ENCODE measurements at places on chromosomes 5 and 9. TPM values are rescaled to one million over a fixed set of nuclear protein-coding genes. Genes with fewer than 3 reads are reported as not detected.

Gene MAPKAP1
- total RNA-seq, result 77.9 TPM

Gene SOX30
- total RNA-seq, result not detected

Gene NOXA1
- total RNA-seq, result 14.3 TPM

Gene DPP7
- total RNA-seq, result 86.7 TPM

Gene ENTREP1
- 3.0 TPM for total RNA-seq

Gene PCDHA7
- 2.5 TPM for total RNA-seq

Gene IRX1
- total RNA-seq, result 24.1 TPM

Gene MAMDC4
- 29.1 TPM for total RNA-seq

Gene BRINP1
- total RNA-seq, result 8.6 TPM

Gene FOXD4L3
- not detected for total RNA-seq

Gene C5orf46
- not detected for total RNA-seq

Gene CWC27
- total RNA-seq, result 32.0 TPM

Gene MAPK9
- total RNA-seq, result 35.2 TPM

Gene PPP2R2B
- total RNA-seq, result 18.4 TPM

Gene GABRB2
- total RNA-seq, result 2.5 TPM

Gene PCDHB3
- 5.4 TPM for total RNA-seq

Gene BTNL3
- 0.82 TPM for total RNA-seq

Gene PCDHB12
- total RNA-seq, result 2.3 TPM

Gene PCDHGB2
- total RNA-seq, result 0.94 TPM

Gene AMBP
- 230 TPM for total RNA-seq

Gene SLC6A19
- 22.2 TPM for total RNA-seq

Gene NR5A1
- 0.26 TPM for total RNA-seq

Gene FAM200C
- 8.1 TPM for total RNA-seq

Gene NUTM2G
- not detected for total RNA-seq

Gene CMYA5
- 1.4 TPM for total RNA-seq

Data from type B pancreatic cell (in vitro differentiated cells).